Stimulated activated CD8-positive, alpha-beta memory T cell treated with anti-CD3 and anti-CD28 coated beads, Interleukin-15, amount 100 ng/mL, for 1 hour (primary cell): ENCODE measurements at places on chromosomes 16 and 17.

DNA sequence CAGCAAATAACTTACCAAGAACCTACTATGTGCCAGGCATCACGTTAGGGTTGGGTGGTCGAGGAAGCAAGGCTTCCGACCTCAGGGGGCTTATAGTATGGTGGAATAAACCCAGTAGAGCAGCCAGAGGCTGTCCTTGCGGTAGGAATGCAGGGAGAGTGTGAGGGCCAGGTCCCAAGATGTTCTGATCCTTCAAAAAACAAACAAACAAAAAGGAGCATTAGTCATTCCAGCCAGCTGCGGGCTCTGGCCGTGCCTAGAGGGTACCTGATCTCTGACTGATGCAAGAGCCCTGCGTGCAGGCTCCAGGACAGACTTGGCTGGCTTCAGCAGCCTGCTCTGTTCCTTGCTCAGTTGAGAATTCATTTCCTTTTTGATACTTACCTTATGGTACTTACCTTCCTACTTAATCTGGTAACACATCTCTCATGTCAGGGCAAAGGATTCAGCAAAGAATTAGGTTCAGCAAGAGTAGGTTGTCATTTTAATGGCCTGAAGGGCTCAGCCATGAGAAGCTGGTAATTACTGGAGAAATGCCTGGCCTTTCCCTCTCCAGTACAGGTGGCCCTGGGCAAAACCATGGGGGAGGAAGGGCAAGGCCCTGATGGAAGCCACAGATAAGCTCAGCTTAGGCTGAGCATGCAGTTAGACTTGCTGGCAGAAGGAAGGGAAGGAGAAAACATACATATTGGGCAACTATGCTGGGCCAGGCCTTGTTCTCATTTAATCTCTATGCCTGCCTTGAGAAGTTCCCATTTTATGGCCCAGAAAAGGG lies 18.4 kb downstream of the CYB5D2 start:
- no peak for DNase-seq

DNA sequence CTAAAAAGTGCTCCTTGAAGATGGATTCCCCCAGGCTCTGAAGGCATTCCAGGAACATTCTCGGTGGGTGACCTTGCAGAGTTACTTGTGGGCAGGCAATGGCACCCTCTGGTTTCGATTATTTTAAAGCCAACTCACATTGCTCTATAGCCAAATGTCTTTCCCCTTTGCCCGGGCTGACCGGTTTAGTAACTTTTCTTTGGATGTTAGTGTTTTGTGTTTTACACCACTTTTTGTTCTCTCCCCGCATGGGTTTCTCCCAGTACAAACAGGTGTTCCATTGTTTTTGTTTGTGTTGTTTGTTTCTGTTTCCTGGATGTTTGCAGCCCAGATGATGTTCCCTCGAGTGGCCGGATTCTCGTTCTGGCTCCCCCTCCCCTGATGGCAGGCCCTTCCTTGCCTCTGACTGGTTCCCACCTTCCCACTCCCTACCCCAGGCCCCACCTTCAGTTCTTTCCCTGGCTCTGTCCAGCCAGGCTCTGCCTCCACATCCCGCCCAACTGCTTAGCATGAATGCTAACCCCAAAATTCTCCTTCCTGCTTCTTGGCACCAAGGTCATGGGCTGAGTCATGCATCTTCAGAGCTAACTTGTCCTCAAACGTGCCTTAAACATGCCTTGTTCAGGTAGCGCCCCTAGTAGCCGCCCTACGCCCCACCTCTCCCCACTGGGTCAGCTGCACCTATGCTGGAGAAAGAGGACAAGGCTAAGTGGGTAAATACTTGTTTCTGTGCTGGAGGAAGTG lies 40.6 kb downstream of the ELAC2 start:
- no peak for DNase-seq

DNA sequence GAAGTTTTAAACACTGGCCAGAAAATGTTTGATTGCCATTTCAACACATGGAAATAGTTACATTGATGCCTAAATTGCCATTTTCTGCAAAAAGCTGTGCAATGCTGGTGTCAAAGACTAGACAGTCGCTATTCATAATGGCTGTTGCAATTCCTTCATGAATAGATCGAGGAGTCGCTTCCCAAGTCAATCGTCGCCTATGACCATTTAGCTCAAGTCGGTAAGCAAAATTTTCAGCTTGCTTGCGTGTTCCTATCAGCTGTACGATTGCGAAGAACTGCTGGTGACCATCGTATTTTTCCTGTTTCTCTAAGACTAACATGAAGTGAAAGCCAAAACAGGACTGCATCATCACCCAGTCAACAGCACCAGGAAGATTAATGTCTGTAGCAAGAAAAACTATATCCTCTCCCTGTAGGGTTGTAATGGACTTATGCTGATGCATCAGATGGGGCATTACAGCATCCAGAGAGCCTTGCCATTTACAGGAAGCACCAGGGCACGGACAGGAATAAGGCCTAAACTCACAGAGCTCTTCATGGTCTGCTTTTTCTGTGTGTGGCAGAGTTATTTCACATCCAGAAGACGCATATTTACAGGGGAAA lies 23.6 kb downstream of the SIAH1 start:
- DNase-seq: no peak

DNA sequence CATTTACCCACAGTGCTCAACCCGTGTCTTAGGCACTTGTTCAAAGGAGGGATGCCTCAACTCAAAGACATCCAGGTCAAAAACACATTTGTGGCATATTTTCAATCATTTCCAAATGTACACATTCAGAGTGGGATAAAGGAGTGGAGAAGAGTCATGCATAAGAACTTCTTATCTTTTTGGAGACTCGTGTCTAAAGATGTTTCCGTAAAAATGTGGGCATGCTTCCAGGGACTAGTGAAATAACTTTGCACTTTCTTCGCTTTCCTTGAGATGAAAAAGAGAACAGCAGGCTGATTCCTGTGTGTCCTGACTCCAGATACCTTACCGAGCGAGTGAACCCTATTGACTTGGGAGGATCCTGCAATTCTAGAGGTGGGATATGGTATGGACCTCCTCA lies 256.6 kb upstream of the KCNJ16 start:
- DNase-seq: no peak

DNA sequence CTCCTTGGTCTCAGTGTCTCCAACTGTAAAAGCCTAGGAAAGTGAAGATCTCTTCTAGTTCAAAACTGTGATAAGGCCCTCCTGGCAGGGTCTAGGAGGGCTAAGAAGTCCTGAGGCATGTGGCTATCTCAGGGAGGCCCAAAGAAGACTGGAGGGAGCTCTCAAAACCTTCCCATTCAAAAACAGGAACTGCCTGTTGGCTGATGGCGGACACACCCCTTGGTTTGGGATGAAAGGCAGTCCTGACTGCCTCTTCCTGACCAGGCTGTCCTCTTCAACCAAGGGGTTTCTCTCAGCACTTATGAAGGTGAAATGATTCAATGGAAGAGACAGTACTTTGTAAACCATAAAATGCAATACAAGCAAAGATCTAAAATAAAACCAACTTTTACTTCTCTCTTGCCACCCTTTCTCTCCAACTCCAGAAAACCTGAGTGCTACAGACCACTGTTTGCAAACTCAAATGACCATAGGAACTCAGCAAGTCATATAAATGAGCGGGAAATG lies 4.7 kb downstream of the ZNF764 start:
- no peak for DNase-seq

- no peak for DNase-seq
These were observed at the start of gene ZNF385C for GRCh38 chr17:42097691-42098631. ZNF385C (minus strand) TSS chr17:42098473; CDS start chr17:42063056, 35,417 bp downstream.

GRCh38 chr16:67673712-67674580 lies 7.3 kb downstream of the C16orf86 start:
- no peak for DNase-seq

GRCh38 chr16:57667526-57668262 lies 412 bp upstream of the ADGRG3 start:
- no peak for DNase-seq
